ENCODE measurements at places on chromosomes 5 and 9.

DNA sequence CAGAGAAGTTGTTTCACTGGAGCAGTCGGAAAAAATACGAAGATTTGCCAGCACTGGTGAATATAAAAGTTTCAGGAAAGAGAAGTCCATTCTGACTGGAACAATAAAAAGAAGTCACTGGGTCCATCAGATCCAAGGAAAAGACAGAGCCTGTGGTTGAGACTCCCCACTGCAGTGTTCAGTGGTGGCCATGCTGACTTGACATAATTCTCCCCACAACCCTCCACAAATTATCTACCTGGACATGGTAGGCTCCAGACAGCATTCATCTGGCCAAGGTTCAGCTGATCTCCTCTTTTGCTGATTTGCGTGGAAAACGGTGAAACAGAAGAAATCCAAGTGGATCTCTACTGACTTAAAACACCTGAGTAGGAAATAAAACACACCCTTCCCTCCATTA is 8.0 kb downstream of the THBS4 start:
- DNase-seq: no peak

DNA sequence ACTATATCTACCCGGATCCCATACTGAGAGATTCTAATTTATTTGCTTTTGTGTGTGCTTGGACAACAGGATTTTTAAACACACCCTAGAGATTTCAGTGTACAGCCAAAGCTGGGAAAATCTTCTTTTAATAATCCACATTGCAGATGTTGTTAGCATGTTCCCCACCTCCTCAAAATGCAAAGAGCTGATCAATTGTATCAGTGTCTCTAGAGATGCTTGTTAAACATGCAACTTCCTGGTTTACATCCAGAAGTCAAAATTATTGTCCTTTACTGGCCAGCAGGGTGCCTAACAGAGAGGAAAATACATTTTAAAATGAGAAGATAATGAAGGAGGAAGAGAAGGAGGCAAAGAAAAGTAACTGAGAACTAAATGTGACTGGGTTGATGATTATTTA is 793.3 kb downstream of the SEMA5A start:
- no peak for DNase-seq

- no peak for DNase-seq
Measured at GRCh38 chr9:135565636-135566035, 4.1 kb downstream of the PAEP start.

DNA sequence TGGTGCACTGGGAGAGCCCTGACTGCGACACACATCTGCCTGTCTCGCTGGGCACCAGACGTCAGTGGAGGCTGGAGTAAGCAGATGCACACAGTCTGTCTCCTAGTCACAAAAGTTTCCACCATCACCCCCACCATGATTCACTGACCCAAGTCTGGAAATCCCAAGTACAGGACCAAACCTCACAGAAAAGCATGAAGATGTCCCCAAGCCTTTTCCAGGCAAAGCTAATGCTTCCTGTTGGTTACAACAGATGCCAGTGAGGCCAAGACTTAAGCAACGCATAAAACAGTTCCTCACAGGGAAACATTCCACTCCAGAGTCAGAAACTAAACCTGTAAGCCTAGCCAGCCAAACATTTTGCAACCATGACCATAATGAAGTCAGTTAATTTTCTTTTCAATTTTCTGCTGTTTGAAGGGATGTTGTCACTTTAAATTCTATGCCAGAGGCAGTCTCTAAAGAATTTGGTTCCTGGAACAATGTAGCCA is 259.3 kb upstream of the SLC30A5 start:
- DNase-seq: no peak

- DNase-seq: no peak
Measured at GRCh38 chr5:176667637-176668036, 20.4 kb downstream of the TSPAN17 start.

GRCh38 chr5:10977011-10977410 is 216.0 kb upstream of the DAP start:
- no peak for DNase-seq

GRCh38 chr5:147573211-147573610 is 63.3 kb upstream of the DPYSL3 start:
- no peak for DNase-seq

- no peak for DNase-seq
Measured at GRCh38 chr9:68522954-68523353, 17.7 kb downstream of the TMEM252 start.

DNA sequence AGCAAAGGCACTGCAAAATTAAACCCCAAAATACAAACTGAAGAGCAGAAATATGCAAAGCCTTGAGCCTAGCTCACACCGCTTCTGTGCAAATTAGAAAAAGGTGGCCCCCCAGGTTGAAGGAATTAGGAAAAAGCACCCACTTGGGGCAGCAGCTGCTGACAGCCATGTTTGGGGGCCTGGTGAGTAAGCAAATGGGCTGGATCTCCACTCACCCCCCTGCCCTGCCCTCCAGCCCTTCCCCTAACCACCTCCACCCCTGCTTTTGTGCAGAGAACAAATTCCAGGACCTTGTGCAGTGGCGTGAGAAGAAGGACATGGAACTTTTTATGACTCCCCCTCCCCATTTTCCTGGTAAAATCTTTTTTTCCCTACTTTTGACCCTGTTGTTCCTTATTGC is 92.0 kb upstream of the DNAH5 start:
- DNase-seq: no peak

- DNase-seq: no peak
Measured at GRCh38 chr5:96177303-96177869, 215.7 kb upstream of the ELL2 start.

DNA sequence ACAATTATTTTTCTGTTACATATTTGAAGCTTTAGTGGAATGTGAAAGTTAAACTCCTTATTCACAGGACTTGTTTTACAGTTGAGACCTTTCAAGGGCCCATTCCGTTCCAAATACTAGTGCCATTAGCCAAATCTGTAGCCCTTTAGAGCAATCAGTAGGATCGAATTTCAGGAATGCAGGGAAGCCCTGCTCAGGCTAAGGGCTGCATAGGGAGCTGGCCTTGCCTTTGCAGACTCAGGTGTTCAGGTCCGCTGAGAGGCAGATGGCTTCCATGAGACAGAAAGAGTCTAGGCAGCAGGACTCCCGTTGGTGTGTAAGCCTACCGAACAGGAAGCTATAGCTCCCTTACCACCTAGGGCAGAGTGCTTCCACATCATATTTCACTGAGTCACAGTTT is 150.1 kb upstream of the SLC27A6 start:
- DNase-seq: no peak

DNA sequence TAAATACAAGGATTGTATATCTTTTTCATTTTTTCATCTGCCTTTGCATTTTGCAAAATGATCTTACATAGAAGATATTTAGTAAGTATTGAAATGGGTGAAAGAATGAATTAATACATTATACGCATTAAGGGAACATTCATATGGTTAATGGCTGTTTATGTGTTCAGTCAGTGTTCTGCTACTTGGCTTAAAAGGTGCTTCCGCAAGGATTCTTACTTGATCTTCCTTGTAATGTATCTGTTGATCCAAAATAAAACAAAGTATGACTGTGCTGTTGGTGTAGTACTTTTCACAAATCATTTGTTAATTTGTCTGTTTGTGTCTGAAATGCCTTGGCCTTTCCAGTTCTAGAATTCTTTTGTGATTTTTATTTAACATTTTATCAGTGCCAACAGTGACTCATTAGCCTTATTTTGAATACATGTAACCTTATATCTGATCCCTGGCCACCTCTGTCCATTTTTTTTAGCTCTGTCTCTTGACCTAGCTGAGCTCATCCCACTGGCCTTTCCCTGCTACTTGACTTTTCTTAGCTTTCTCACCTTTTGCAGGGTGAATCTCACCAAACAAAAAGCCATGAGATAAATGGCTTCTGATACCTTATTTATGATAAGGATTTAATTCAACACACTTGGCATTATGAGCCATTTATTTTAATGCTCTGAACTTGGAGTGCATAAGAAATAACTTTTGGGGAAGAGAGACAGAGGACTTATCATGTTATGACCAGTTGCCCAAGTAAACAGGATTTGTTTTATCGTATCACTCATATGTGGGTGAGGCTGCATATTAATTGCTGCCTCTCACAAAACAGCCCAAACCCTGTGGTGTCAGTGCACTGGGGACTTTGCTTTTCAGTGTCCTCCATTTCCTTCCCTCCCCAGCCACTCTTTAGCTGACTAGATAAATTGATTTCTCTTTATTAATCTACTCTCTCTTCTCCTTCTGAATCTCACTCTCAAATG is 340.3 kb downstream of the KDM4C start:
- no peak for DNase-seq

DNA sequence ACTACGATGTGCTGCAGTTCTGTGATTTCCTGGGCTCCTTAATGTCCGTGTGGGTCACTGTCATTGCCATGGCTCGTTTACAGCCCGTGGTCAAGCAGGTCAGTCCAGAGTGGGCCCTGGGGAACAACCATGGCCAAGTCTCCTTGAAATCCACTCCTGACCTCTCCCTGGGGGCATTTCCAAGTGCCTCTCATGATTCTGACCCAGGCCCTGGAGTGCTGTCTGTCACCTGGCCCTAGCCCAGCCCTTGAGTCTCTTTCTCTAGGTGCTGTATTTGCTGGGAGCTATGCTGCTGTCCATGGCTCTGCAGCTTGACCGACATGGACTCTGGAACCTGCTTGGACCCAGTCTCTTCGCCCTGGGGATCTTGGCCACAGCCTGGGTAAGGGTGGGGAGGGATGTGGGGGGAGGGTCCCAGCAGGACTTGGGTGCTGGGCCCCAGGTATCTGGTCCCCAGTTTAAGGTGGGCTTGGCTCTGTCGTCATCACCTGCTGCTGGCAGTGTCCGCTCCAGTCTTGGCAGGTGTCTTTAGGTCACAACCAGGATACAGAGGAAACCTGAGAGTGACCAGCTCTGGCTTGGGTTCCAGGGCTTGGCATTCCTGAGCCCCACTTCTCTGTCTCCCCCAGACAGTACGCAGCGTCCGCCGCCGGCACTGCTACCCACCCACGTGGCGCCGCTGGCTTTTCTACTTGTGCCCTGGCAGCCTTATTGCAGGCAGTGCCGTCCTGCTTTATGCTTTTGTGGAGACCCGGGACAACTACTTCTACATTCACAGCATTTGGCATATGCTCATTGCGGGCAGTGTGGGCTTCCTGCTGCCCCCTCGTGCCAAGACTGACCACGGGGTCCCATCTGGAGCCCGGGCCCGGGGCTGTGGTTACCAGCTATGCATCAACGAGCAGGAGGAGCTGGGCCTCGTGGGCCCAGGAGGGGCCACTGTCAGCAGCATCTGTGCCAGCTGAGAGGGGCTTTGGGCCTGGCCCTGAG is 17.0 kb downstream of the OR13J1 start:
- DNase-seq: no peak

DNA sequence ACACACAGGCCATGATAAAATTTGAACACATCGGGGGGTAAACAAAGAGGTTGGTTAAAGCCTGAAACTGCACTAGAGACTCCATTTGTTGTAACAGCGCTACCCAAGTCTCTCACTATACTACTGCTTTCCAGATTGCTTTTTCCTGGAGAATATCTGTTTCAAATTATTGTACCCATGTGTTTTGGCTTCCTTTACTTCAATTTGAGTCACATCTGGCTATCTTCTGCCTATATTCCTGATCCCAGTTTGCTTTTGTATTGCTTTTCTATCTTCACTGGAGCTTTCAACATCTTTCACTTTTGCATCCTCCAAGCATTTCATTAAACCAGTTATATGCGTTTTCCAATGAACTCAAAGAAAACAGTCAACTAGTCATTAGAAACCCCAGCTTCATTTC is 404.7 kb downstream of the MLLT3 start:
- DNase-seq: no peak

- no peak for DNase-seq
Measured at GRCh38 chr9:83456226-83456625, 82.0 kb downstream of the FRMD3 start.

- no peak for DNase-seq
Measured at GRCh38 chr5:176748073-176748966, 62.0 kb upstream of the UNC5A start.

- DNase-seq: no peak
Measured at GRCh38 chr9:107174441-107174840, 108.6 kb upstream of the RAD23B start.

- no peak for DNase-seq
Measured at GRCh38 chr9:112361601-112362000, 18.3 kb upstream of the HSDL2 start.

GRCh38 chr5:56011835-56012234 is 17.1 kb upstream of the IL6ST start:
- DNase-seq: no peak

DNA sequence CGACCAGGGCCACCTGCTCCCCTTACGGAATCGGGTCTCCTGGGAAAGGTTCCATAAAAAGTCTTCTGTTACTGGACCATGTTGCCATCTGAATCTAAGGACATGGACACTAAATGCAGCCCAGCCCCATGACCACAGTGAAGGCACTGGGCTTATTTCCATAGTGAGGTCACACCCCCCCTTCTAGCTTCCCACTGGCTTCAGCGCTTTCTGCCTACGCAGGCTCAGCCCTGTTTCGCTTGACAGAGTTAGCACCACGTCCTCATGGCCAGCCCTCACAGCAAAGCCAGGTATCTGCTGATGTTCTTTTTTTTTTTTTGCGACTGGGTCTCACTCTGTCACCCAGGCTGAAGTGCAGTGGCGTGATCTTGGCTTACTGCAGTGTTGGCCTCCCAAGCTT is 14.1 kb downstream of the UCK1 start:
- DNase-seq: no peak

GRCh38 chr5:167528651-167529050 is 762.8 kb upstream of the WWC1 start:
- no peak for DNase-seq

GRCh38 chr9:94758880-94759279 is 32.4 kb downstream of the AOPEP start:
- no peak for DNase-seq

- no peak for DNase-seq
Measured at GRCh38 chr9:101418518-101419430, 16.8 kb downstream of the ALDOB start.

DNA sequence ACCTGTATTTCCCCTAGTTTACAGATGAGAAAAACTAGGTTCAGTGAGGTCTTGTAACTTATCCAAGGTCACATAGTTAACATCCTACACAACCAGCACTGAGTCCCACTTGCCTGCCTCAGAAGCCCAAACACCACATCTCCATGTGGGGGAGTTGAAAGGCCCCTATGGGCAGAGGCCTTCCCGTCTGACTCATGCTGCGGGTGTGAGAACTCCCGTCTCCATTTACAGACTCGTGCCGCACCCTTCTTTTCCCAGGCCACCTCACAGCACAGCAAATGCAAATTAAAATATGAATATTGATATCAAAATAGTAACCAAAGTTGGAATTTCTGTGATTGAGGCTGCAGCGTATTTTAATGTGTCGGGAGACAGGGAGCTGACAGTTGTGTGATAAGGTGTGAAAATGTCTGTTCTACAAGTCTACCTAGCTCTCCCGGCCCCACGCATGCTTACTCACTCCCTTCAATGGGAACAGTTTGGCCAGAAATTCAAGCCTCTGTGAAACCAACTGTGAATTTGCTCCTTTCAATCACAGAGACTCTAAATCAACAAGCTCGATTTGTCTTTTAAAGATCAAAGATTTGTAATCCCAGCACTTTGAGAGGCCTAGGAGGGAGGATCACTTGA is 90.1 kb downstream of the CRB2 start:
- no peak for DNase-seq

- no peak for DNase-seq
Measured at GRCh38 chr5:156815988-156816599, 34.0 kb upstream of the PPP1R2B start.

Data from Panc1 (cell line).